Activated naive CD8-positive, alpha-beta T cell treated with anti-CD3 and anti-CD28 coated beads, Interleukin-2, amount 50 U/mL, for 24 hours (primary cell): ENCODE measurements at places on chromosomes 3 and 15.

DNA sequence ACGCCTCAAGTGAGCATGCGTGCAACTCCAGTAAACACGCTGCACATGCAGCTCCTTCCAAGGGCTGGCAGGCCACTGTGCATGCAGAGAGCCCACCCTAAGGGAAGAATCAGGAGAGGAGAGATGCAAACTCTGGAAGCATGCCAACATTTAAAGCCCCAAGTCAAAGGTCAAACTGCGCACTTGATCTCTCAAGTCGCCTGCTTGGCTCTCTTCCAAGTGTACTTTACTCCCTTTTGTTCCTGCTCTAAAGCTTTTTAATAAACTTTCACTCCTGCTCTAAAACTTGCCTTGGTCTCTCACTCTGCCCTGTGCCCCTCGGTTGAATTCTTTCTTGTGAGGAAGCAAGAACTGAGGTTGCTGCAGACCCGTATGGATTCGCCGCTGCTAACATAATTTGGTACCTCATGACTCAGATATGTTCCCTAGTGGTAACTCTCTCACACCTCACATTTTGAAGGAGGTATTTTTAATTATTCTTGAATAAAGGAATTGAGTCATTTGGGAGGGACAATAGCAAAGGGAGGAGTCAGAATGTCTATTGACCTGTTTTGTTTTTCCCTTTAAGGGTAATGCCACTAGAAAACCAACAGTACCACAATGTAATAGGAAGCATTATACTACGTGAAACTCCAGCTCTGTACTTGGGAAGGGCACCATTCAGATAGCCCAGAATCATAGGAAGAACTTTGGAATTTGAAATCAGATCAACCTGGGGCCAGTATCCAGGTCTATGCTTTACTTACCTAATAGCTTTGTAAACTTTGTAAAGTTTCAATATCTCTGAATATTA lies 19.6 kb upstream of the DGKG start:
- H3K27me3 ChIP-seq, result peaks cover 17% of the 10 kb centered on the region
- no peak overlapping the region for H3K27ac ChIP-seq
- no peak for DNase-seq
- no peak overlapping the region for H3K4me3 ChIP-seq
- peaks cover 27% of the 10 kb centered on the region for H3K4me1 ChIP-seq
- peaks cover 2% of the 10 kb centered on the region for H3K36me3 ChIP-seq

DNA sequence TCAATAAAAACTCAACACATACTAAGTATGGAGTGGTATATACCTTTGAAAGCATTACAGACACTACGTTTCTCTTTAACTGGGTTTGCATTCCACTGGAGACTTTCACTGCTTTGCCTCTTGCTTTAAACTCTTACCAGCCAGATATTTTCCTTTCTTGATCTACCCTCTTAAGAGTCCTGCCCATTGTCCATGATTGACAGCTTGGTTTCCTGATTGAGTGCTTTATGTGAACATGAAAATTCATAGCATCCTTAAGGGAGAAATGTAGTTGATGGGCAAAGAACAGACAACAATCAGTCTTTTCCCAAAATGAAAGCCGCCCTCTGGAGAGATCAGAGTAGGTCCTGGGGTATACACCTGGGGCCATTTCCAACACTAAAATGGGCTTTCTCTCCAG lies 78.6 kb downstream of the PTPRG start:
- no peak overlapping the region for H3K4me3 ChIP-seq
- no peak overlapping the region for H3K27ac ChIP-seq
- no peak for DNase-seq
- H3K36me3 ChIP-seq, result no peaks in the 10 kb centered on the region

DNA sequence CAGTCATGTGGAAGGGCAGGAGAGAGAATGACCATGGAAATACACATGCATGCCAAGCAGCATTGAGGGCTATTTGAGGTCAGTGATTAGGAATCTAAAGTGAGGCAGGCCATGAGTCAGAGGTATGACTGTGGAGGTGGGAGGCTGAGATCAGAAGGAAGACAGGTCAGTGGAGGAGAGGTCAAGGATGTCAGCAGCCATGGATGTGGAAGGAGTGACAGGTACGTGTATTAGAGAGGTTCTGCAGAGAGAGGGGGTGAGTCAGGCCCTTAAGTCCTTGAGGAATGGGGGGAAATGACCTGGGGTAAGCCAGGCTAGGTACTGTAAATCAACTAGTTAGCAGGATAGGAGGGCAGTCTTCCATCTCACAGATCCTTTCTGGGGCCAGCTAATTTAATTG lies 166.6 kb downstream of the ANO10 start:
- no peak for DNase-seq
- peaks cover 6% of the 10 kb centered on the region for H3K4me1 ChIP-seq
- H3K27ac ChIP-seq, result no peak overlapping the region
- H3K27me3 ChIP-seq, result no peaks in the 10 kb centered on the region
- no peaks in the 10 kb centered on the region for H3K36me3 ChIP-seq

DNA sequence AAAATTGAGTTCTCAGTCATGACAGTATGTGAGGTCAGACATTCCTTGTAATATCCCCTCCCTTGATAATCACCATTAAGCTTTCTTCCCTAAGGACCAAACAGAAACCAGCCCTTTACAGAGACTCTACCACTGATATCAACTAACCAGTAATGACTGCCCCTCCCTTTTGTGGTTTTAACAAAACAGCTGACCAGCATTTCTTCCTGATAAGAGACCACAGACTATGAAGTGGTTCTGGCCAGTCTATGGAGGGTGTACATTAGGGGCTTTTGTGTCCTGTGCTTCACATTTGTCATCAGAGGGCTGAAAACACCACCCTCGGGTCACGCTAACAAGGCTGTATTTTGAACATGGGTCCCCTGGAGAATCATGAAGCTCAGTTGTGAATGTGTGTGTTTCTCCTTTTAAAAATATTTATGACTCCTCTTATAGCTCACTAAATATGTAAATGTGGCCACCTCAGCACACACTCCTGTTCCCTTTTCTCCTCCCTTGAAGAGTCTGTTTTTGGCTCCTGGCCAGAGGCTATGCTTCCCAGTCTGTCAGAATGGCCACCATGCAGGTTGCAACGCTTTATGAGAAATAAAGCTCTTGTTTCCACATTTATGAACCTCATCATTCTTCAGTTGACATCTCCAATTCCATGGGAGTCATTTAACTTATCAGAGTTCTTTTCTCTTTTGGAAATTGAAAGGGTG lies 239.3 kb downstream of the CPNE4 start:
- peaks cover 11% of the 10 kb centered on the region for H3K27me3 ChIP-seq
- H3K36me3 ChIP-seq, result no peaks in the 10 kb centered on the region
- DNase-seq, result no peak
- peaks cover 12% of the 10 kb centered on the region for H3K4me1 ChIP-seq

- H3K27ac ChIP-seq, result no peak overlapping the region
- no peaks in the 10 kb centered on the region for H3K4me1 ChIP-seq
- DNase-seq, result no peak
- H3K36me3 ChIP-seq, result no peaks in the 10 kb centered on the region
These were observed 16.6 kb upstream of the KY start for GRCh38 chr3:134667406-134667805.

GRCh38 chr3:133016838-133017309 lies 21.3 kb upstream of the TMEM108 start:
- no peak overlapping the region for H3K27ac ChIP-seq
- H3K36me3 ChIP-seq, result no peaks in the 10 kb centered on the region
- H3K27me3 ChIP-seq, result peaks cover 5% of the 10 kb centered on the region
- no peaks in the 10 kb centered on the region for H3K4me1 ChIP-seq
- no peak overlapping the region for H3K4me3 ChIP-seq

DNA sequence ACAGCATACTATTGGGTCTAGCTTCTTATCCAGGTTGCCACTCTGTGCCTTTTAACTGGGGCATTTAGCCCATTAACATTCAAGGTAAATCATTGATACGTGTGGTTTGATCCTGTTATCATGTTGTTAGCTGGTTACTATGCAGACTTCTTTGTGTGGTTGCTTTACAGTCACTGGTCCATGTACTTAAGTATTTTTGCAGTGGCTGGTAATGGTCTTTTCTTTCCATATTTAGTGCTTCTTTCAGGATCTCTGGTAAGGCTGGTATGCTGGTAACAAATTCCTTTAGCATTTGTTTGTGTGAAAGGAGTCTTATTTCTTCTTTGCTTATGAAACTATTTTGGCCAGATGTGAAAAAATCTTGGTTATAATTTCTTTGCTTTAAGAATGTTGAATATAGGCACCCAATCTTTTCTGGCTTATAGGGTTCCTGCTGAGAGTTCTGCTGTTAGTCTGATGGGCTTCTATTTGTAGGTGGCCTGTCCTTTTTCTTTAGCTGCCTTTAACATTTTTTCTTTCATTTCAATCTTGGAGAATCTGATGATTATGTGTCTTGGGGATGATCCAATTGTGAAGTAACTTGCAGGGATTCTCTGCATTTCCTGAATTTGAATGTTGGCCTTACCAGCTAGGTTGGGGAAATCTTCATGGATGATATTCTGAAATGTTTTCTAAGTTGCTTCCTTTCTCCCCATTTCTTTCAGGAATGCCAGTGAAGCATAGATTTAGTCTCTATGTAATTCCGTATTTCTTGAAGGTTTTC lies 39.3 kb downstream of the CCR1 start:
- no peak overlapping the region for H3K4me3 ChIP-seq
- H3K27me3 ChIP-seq, result peaks cover 4% of the 10 kb centered on the region
- no peak overlapping the region for H3K27ac ChIP-seq
- DNase-seq, result no peak
- H3K4me1 ChIP-seq, result no peaks in the 10 kb centered on the region
- no peaks in the 10 kb centered on the region for H3K36me3 ChIP-seq

GRCh38 chr3:18046131-18046915 lies 303.9 kb upstream of the TBC1D5 start:
- H3K4me3 ChIP-seq, result no peak overlapping the region
- no peaks in the 10 kb centered on the region for H3K36me3 ChIP-seq
- no peaks in the 10 kb centered on the region for H3K4me1 ChIP-seq

DNA sequence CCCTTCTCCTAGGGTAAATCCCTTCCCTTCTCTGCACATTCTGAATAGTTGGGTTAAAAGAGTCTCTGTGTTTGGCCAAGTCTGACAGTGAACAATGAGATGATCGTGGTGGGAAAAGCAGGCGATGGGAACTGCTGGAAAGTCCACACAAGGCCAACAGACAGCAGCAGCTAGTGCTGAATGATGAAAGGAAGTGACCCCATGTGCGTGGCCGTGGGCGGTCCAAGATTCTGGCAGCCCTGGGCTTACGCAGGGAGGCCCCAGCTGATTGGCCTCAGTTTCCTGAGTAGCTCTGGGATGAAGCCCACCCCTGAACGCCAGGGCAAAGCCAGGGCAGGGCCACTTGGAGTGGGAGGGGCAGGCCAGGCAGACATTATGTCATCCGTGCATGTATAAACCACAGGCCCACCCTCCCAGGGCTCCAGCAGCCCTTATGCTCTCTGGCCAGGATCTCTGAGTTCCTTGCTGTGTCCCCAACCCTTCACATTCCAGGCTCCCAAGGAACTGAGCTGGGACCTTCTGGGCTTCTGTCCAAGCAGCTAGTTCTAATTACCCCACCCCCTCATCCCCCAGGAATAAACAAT lies 57.8 kb downstream of the CDC25A start:
- DNase-seq, result no peak
- H3K4me1 ChIP-seq, result no peaks in the 10 kb centered on the region
- no peak overlapping the region for H3K27ac ChIP-seq
- H3K36me3 ChIP-seq, result no peaks in the 10 kb centered on the region

DNA sequence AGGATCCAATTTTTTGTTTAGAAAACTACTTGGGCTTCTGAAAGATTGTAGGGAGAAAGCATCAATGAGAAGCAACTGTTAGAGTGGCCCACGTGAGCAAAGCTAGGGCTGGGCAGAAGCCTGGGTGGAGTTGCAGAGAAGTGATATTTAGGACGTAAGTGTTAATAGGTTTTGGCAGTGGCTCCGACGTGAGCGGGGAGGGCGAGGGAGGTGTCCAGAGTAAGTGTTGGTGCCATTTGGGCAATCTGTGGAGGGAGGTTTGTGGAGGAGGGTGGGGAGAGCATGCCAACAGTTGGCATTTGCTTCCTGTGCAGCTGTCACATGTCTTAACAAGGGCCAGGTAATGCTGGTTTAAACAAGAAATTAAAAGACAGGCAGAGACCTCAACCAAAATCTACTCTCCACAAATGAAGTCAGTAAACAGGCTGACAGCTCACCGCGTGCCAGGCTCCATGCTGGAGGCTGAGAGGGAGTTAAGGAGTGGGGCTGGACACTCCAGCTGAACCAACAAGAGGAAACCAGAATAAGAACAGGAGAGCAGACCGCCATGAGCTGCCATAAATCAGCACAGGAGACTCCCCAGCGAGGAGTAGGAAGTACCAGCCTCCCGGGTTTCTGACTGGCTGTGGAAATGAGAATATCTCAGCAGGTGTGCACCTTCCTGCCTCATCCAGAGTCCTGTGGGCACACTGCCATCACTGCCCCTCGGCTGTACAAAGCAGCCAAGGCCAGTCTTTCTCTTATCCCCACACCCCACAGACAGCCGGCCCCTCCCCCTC lies 232.6 kb downstream of the ABHD5 start:
- H3K4me1 ChIP-seq, result peaks cover 2% of the 10 kb centered on the region
- H3K4me3 ChIP-seq, result no peak overlapping the region
- no peaks in the 10 kb centered on the region for H3K36me3 ChIP-seq
- DNase-seq, result no peak

- no peaks in the 10 kb centered on the region for H3K27me3 ChIP-seq
- H3K4me3 ChIP-seq, result no peak overlapping the region
- H3K4me1 ChIP-seq, result no peaks in the 10 kb centered on the region
- H3K27ac ChIP-seq, result no peak overlapping the region
- DNase-seq, result no peak
These were observed 910.0 kb upstream of the ROBO1 start for GRCh38 chr3:80677796-80678195.

DNA sequence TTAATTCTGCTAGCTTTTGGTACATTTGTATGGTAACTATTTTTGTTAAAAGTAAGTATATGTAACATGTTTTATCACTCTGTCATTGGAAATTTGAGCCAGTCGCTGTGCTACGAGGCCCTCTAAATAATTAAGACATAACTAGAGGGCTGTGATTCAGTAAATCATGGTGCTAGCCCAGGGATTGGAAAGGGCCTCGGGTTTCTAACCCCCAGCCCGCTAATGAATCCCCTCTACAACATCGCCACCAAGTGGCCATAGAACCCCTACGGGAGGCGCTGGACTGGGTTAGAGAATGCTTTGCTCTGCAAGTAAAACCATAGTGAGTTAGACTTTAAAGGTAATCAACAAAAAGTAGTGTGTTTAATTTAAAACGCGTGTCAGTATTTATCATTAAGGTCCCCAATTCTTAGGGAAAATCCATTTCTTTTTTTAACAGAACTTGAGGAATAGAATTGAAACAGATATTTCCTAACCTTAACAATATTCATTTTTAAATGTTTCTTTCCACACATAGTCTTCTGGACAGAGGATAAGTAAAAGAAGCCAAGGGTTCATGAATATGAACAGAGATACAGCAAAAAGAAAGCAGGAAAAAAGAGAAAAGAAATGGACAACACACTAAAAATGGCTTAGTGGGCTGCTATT lies 744.7 kb downstream of the EPHA3 start:
- no peaks in the 10 kb centered on the region for H3K27me3 ChIP-seq
- no peaks in the 10 kb centered on the region for H3K36me3 ChIP-seq
- H3K4me1 ChIP-seq, result no peaks in the 10 kb centered on the region
- H3K4me3 ChIP-seq, result no peak overlapping the region
- DNase-seq, result no peak

- peaks cover 31% of the 10 kb centered on the region for H3K36me3 ChIP-seq
- H3K27ac ChIP-seq, result no peak overlapping the region
- H3K27me3 ChIP-seq, result no peaks in the 10 kb centered on the region
- no peak for DNase-seq
These were observed 203.4 kb upstream of the CGNL1 start for GRCh38 chr15:57172925-57173324.

- no peaks in the 10 kb centered on the region for H3K4me1 ChIP-seq
- DNase-seq, result no peak
- no peaks in the 10 kb centered on the region for H3K36me3 ChIP-seq
- no peak overlapping the region for H3K4me3 ChIP-seq
- no peak overlapping the region for H3K27ac ChIP-seq
These were observed 620.4 kb upstream of the NR2F2 start for GRCh38 chr15:95709959-95710695.
